LoVo (cell line): ENCODE measurements at places on chromosomes 6 and 20.
A peak's percentile ranks its signal among the peaks of the same experiment; 100 is the strongest.

- DNase-seq, result no peak
These were observed 150.9 kb downstream of the MYLK4 start for GRCh38 chr6:2599817-2600216.

- DNase-seq, result peak; percentile 38
These were observed 1.8 kb downstream of the MOXD1 start for GRCh38 chr6:132399376-132400074.

DNA sequence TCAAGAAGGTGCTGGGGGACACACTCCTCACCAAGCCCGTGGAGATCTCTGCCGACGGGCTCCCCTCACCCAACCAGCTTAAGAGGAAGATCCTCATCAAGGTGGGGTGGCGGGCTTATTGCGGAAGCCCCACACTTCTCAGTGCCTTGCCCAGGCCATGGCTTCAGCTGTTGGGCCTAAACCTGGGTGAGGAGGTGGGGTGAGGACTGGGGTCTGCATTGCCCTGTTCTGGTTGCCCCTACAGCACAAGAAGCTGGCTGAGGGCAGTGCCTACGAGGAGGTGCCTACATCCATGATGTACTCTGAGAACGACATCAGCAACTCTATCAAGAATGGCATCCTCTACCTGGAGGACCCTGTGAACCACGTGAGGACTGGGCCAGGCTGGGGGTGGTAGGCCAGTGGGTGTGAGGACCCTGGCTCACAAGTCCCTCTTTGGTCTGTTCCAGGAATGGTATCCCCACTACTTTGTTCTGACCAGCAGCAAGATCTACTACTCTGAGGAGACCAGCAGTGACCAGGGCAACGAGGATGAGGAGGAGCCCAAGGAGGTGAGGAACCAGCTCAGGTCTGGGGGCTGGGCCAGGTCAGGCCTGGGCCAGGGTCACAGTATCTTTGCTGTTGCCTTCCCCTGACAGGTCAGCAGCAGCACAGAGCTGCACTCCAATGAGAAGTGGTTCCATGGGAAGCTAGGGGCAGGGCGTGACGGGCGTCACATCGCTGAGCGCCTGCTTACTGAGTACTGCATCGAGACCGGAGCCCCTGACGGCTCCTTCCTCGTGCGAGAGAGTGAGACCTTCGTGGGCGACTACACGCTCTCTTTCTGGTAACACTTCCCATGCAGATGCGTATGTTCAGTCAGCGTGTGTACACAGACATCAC lies 27.9 kb downstream of the PLCG1 start:
- no peak for DNase-seq

- peak; percentile 81 for DNase-seq
These were observed 319.7 kb upstream of the TCF21 start for GRCh38 chr6:133568970-133569889.

DNA sequence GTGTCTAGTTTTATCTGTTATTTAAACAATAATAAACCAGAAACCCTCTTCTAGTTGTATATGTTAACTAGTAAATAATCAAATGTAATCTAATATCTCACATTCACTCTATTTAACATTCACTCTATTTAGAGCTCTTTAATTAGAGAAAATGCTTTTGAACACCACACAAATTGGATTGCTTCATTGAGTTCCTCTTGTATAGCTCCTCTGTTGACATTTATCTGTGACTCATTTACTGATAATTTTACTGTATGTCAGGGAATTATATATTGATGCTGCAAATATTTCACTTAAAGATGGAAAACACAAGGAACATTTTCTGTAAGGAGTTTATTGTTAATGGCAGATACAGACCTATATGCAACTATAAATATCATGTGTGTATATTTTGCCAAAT lies 594.6 kb downstream of the COL12A1 start:
- DNase-seq, result no peak

DNA sequence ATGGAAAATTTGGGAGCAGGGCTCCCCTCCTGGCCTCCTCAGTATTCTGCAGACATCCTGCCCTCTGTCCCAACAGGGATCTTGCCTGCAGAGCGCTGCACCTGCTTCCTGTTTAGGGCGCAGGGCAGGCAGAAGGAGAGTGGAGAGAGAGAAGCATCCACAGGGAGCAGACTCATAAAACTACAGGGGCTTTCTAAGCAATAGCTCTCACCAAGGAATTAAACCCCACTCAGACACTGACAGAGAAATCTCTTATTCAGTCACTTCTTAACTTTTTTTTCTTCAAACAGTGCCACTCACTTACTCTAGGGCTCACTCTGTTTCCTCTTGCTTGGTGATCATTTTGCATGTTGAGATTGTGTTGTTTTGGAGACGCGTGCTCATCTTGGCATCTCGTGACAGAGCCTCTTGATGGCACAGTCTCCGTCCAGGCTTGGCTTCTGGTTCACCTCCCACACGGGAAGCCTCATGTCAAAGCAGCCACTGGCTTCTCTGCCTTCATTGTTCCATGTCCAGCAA lies 153.1 kb upstream of the INSM1 start:
- DNase-seq, result no peak

- DNase-seq, result peak; percentile 64
These were observed 3.4 kb downstream of the MED20 start for GRCh38 chr6:41917528-41917927.

DNA sequence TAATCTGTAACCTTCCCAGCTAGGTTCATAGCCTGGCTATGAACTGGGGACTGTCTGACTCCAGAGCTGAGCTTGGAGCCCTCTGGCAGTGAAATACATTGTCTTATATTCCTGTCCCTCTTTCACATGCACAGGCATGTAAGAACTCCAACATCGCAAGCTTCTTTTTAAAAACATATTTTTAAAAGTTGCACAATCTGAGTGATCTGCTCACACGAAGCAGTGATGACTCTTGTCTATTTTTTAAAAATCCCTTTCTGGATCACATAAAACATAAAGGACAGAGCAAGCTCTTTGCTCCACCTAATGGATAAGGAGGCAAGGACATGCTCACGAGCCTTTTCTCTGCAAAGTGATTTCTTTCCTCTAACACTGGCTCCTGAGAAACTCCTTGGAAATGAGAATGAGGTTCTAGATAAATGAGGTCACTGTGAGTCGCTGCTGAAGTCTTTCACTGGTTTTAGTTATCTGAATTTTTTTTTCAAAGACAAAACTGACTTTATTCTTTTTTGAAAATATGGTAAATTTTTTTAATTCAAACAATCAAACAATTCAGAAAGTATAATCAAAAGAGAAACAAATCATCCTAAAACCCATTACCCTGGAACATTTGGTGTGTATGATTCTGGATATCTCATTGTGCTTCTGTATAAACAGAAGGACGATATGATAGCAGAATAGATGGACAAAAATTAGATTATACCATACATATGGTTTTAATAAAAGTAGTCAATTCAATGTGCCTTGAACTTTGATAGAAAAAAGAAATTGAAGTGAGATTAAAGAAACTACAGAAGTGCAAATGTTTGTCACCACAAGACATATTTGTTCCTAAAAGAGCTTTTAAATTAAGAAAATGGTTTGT lies 30.8 kb downstream of the IL20RA start:
- DNase-seq, result peak; percentile 61

- DNase-seq, result no peak
These were observed 18.4 kb downstream of the SCP2D1 start for GRCh38 chr20:18831830-18832499.

GRCh38 chr6:122220254-122220653 lies 179.2 kb upstream of the HSF2 start:
- DNase-seq, result no peak
